ENCODE measurements at places on chromosomes 3 and 15.

- no peak for DNase-seq
Measured at GRCh38 chr15:47932951-47933641, 187.7 kb upstream of the SLC24A5 start.

DNA sequence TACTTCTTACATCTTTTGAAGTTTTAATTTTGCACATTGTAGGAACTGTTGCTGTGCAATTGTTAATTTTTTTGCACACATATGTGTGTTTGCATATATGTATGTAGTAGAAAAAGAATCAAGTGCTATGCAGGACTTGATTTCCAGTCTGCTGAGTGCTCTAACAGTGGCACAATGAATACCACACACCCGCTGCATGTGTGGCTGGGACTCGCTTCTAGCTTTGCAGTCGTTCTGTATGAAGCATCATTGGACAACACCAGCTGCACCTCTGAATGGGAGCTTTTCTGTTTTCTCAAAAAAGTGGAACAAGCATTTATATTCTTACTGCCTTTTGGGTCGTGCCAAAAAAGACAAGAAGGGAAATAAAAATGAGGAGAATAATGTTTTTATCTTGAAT, 564.7 kb downstream of the FOXP1 start:
- no peak for DNase-seq

- peak; percentile 68 for DNase-seq
Measured at GRCh38 chr3:72567474-72567873, 280.8 kb downstream of the SHQ1 start.

DNA sequence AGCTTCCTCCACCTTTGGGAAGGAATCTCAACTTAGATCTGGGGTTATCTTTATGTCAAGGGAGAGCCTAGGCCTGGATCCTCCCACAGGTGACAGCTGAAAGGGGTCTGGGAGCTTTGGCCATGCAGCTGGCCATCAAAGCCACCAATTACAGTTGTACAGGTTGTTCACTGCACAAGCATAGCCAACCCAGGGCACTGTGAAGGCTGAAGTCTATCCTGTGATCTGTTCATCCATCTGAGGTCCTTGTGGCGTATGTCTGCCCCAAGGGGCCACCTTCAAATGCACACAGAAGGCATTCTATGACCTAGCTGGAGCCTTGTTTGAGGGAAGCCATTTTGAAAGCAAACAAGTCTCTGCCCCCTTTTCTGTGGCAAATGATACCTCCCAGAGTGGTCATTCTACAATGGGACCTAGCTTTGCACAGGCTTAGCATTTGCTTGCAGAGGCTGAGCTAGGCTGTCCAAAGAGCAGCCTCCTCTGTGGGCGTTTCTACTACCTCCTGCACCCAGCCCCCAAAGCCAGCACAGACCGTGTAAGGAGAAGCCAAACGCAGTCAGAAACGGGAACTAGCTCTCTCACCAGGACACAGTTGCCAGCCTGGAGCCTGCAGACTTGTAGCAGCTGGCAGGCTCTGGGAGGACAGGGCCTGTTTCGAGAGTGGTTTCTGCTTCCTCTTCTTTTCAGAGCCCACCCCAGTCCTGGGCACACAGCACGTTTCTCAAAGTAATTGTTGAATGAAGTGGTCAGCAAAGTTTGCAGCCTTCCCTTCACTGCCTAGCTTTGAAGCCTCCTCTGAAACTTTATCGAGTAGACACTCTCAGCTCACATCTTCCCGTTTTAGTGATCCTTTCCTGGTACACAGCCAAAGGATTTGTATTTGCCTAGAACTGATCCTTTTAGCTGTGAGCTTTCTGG, 157.3 kb upstream of the SMAD3 start:
- DNase-seq, result peak; percentile 97

- DNase-seq, result no peak
Measured at GRCh38 chr3:140917772-140918171, 23.9 kb upstream of the SLC25A36 start.

DNA sequence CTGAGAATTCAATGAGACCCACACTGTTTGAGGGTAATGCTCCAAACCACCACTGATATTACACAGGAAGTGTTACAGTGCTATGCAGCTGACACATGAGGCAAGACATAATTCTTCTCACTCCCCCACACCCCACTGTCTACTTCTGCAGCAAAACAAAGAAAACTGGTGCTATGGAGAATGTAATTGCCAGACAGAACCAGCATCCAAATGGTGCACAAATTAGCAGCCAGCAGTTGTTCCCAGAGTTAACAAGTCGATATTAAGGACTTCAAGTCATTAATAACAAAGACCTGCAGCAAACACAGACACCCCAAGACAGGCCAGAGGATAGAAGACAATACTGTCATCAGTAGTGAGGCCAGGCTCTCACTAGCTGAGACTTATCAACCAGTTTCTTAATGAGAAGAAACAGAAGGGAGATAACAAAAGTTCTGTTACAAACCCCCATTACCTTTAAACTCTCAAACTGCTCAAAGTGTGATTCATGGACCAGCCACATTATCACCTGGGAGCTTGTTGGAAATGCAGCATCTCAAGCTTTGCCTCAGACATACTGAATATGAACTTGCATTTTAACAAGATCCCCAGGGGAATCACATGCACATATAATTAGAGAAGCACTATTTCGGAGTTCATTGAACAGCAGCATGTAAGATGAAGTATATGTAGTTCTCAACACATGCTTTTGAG, 58.7 kb upstream of the FNDC3B start:
- peak; percentile 68 for DNase-seq

- no peak for DNase-seq
Measured at GRCh38 chr3:160403028-160403545, 3.6 kb downstream of the SMC4 start.

- DNase-seq, result no peak
Measured at GRCh38 chr15:75167588-75168350, 33.9 kb upstream of the C15orf39 start.

DNA sequence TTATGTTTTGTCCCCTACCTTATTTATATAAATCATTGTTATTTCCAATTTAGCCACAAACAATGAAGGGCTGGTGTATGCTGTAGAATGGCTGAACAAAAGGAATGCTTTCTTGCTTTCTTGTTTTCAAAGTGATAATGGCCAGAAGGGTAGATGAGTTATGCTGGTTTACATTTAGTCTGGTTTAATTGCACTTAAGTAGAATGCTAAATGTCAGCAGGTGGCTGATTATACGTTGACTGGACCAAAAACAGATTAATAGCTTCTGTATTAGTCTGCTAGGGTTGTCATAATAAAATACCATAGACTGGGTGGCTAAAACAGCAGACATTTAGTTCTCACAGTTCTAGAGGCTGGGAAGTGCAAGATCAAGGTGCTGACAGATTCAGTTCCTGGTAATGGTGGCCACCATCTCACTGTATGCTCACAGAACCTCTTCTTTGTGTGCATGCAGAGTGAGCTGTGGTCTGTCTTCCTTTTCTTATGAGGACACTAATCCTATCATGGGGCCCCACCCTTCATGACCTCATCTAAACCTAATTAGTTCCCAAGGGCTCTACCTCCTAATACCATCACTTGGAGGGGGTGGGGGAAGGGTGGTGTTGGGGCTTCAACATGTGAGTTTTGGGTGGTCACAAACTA, 17.1 kb upstream of the XIRP1 start:
- DNase-seq, result no peak

DNA sequence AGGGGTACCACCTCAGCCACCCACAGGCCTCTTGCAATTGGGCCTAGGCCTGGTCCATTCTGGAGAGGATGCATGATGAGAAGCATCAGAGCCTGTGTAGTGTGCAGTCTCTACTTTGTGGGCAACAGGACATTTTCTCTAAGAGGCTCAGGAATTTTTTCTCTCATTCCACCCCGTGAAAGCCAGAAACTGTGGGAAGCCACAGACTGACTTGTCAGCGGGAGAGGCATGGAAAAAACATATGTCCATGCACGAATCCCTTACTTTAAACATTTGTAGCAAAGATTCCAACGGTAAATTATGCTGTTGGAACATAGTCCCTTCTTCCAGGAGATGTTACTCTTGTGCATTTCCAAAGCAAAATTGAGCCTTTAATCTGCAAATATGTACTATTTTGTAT, 196.5 kb downstream of the KLHL25 start:
- DNase-seq, result no peak

DNA sequence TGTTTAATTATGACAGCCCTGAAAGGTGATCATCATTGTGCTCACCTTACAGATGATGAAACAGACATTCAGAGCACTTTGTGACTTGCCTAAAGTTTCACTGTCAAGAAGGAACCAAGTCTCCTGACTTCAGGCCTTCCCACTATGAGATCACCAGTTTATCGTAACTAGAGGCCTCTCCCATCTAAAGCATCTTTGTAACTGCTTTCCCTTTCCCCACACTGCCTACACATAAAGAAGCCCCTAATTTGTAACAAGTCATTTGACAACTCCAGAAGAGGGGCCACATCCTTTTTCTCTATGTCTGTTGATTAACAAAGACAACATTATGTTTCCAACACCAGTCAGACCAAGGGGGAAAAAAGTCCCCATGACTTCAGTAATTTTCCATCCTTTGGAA, 1.1 kb downstream of the KLHL6 start:
- DNase-seq, result peak; percentile 88

DNA sequence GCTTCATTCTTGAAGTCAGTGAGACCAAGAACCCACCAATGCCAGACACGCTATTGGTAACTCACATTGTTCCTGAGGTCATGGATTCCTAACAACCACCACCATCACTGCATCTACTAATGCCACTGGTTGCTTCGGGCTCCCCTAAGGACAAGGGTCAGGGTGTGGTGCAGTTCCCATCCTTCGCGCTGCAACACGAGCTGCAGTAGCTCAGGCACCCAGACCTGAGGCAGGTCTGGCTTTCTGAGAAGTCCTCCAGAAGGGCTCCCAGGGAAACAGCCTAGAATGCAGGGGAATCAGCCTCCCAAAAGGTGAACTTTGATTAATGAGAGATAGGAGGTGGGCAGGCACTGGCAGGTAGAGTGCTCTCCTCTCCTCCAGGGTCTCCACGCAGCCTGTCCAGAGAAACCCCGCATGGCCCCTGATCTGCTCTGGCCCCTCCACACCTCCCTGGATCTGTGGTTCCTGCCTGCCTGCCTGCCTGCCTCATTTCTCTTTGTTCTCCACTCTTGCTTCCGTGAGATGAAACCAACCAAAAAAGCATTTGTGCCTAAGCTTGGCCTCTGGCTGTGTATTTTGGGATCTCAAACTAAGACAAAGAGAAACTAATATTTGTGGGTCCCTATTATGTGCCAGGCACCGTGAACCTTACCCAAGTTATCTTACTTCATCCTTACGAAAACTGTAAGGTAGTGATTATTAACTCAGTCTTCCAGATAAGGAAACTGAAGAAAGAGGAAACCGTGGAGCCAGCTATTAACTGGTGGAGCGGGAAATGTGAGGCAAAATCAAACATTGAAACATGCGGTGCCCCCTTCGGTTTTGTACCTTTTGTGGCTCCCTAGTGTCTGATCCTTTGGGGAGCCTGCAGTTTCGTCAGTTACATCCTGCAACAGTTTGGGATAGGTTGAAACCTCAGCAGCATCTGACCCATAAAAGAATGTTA, 43.9 kb upstream of the USP3 start:
- no peak for DNase-seq

- DNase-seq, result peak; percentile 47
Measured at GRCh38 chr3:4517093-4517492, 23.9 kb downstream of the ITPR1 start.

DNA sequence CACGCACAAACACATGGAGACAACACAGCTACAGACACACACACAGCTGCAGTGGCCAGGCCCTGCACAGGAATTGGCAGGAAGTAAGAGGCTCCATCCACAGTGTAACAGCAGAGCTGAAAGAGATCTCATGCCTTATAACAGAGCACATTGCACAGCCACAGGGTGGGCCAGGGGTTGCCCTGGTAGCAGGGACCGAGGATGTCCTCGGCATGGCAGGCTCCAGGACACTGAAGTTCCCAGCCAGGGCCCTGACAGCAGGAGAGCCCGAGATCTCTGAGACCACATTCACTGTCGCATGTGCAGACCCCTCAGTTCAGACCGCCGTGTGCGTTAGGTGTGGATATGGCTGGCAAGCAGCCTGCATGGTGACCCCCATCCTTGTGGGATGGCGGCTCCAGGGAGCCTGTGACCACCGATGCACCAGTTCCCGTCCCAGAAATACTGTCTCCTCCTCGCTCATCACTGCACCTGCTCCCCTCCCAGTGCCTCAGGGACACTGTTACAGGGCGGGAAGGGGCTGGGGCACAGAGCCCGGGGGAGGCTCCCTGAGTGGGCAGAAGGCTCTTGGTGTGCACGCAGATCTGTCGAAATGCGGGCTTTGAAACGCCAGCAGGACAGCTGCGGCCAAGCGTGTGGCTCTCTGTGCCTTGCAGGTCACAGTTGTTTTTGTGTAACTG, 1.5 kb upstream of the OCA2 start:
- DNase-seq, result no peak

DNA sequence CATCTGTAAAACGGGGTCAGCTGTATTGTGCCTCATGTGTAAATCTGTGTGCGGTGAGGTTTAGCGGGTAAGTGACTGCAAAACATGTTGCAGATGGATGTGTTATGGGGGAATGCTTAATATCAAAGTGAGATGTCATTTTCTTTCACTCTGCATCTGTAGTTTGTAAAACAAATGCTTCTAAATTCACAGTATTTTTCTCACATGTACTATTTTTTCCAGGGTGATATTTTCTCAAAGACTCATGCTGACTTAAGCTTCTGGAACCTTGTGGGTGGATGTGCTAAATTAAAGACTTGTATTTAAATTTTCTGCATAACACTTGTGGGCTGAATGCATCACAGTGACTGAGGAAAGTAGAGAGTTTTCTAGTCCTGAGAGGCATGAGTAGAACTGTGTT, 115.2 kb upstream of the TP63 start:
- no peak for DNase-seq

DNA sequence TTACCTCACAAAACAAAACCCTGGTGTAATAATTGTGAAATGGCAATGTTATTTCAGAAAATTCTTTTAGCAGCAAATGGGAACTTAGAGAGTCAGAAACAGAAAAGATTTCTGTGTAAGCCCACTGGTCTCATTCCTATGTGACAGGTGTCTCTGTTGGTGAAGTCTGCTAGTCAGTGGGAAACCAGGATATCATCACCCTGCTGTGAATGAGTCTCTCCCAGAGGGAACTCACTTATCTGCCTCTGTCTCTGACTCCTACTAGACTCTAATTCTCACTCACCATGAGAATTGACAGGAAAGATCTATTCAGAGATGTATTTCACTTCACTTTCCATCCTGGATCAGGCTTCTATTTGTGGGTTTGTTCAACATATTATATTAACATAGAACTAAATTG, 266.0 kb downstream of the EPHA3 start:
- DNase-seq, result no peak

GRCh38 chr3:186933816-186934215, 3.5 kb downstream of the ST6GAL1 start:
- peak; percentile 74 for DNase-seq

DNA sequence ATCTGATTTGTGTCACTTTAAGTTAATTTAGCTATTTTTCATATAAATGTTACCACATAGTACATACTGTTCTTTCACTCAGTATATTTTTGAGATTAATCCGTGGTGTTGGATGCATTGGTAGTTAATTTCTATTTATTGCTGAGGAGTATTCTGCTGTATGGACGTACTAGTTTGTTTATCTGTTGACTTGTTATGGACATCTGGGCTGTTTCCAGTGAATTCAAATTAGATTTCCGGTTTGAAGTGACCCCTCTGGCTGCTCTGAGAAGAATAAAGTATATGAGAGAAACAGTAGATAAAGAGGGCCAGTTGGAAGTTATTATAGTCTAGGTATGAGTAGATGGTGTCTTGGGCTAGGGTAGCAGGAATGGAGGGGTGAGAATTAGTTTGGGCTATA, 15.6 kb downstream of the KAT2B start:
- no peak for DNase-seq

- no peak for DNase-seq
Measured at GRCh38 chr15:23690450-23690852, 3.3 kb upstream of the NDN start.

All from suppressor macrophage (primary cell).